MCF 10A (cell line): ENCODE measurements at places on chromosomes 4 and X.

DNA sequence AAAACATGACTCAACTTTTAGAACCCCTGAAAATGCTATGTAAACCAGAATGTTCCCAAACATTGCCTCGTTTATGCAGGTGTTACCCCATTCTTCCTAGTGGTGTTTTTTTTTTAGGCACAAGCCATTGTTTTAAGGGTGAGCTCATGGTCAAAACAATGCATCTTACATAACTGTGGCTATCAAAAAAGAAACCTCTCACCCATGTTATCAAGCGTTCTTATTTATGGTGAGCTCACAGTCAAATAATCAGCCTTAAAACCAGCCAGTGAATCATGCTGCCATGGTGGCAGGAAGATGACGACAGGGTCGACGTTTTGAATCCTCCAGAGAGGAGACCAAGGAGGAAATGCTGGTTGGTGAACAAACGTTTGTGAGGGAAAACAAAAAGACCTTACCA lies 195.2 kb downstream of the KDR start:
- peak; percentile 32 for DNase-seq

- no peak for DNase-seq
Measured at GRCh38 chr4:112199041-112199440, 32.5 kb upstream of the AP1AR start.

DNA sequence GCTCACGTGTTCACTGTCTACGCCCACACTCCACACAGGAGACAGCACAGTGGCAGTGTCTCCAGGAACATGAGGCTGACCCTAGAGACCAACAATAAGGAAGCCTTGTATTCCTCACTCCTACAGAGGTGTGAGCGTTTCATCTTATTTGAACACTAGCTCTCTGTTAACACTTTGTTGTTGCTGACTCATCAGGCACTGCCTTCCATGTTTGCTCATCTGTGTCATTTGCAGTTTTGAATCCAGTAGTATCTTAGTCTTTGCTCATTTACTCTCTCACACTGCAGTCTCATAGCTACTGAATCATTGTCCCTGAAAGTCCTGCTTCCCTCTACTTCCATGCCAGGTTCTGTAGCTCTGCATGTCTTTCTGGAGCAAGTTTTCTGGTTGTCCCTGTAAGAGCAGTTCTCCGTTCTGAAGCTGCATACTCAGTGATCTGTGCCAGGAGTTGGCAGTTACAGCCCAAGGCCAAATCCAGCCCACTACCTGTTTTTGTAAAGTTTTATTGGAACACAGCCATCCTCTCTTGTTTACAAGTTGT lies 80.3 kb upstream of the DCLK2 start:
- DNase-seq, result peak; percentile 60

GRCh38 chrX:143466130-143466529 lies 51.1 kb downstream of the SPANXN3 start:
- DNase-seq, result no peak

- DNase-seq, result no peak
Measured at GRCh38 chr4:35106091-35106734, 1138.1 kb downstream of the ARAP2 start.

DNA sequence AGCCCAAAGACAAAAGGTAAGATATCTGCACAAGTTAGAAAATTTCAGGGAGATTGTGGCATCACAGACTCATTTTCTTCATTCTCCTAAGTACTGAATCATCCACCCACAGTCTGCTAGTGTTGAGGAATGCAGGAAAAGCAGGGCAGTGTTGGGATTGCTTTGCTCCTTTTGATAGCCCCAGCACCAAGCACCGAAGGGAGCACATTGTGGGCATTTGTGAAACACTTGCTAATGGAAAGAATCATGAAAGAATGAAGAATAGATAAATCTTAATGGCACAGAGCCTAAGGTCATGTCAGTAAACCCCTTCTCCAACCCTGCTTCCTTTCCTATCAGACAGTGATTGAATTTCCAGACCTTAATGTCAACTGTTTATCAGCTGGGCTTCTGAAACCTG lies 103.1 kb upstream of the GPRIN3 start:
- peak; percentile 9 for DNase-seq

DNA sequence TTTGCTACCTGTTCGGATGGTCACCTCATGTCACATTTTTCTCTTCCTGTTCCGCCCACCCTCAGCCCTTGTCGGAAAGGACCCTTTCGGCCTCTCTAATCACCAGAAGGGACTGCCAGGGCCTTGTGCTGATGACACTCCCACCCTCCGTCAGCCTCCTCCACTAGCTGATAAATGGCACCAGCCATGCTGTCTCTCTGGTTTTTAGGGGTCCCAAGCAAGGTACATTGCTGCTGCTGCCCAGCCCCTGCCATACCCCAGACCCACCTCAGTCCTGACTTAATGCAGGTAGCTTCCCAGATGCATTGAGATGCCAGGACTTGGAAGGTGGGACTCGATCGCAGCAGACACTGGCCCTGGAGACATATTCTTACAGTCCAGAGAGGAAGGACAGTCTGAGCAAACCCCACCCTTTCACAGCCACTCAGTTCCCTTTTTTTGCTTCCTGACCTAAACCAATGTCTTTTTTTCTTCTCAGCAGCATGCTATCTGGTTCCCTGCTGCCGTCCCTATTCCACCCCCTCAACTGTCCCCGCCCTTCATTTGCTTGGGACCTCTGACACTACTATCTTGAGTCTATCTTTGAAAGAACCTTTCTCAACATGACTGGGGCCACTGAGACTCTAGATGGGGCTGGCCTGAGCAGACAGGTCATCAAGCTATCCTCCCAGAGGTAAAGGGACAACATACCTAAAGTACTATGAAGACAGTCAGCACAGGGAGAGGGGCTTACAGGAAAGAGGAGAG lies at the start of gene BTK:
Gene BTK (minus strand): TSS at position 397 of the 747 bp plus-strand sequence. CDS start 10,907 bp downstream, outside the sequence.
- no peak for DNase-seq

- DNase-seq, result no peak
Measured at GRCh38 chr4:699816-700580, 5.6 kb upstream of the PCGF3 start.

DNA sequence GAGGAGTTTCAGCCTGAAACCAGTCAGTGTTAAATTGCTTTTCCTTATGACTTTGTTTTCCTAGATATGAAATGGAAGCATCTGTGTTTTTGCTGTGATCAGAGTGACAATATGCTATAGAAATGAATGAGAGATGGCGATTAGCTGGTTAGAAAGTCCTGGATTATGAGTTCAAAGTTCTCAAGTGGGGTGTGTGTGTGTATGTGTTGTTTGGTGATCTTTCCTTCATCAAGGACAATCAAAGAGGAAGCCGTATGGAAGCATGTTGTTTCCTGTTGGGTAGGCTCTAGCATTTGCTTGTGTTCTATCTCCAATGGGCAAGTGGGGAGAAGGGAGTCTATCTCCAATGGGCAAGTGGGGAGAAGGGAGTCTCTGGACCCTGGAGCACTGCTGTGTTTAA lies 64.0 kb upstream of the STX18 start:
- DNase-seq, result no peak
